ENCODE measurements at places on chromosomes 1 and 21.

DNA sequence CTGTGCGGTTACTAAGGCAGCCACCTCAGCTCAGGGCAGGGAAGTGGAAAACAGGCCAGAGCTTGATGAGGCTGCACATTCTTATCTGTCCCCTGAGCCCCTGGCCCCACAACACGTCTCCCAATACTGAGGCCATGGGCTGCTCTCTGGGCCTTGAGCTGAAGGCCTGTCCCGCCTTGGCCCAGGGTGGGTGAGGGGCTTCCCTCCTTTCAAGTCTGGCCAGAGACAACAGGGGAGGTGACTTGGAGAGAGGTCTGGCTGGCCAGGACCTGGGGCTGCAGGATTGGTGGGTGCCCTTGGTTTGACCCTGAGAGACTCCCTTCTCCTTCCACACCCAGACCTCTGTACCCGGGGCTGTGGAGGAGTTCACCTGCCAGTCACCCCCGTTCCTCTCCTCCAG is 563.8 kb downstream of the PTPRU start:
- no peak for DNase-seq

- no peak for DNase-seq
Observed at GRCh38 chr1:167517535-167518330, 596 bp downstream of the CD247 start.

DNA sequence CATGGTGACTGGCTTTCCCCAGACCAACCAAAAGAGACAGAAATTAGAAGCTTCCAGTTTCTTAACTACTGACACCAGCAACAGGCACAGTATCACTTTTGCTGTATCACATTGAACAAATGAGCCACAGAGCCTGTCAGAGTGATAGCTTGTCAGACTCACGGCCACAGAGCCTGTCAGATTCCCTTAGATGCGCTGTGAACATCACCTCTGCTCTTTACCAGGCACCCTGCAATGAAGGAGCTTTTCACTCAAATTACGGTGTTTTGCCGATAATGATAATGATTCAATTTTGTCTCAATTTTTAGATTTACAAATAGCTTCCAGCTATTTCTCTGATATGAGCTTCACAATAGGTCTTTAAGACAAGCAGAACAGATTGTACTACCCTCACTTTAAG is 107.9 kb upstream of the GNG12 start:
- DNase-seq = no peak

GRCh38 chr21:36207577-36208320 is 51.1 kb downstream of the DOP1B start:
- DNase-seq = peak; percentile 71
